Activated naive CD8-positive, alpha-beta T cell treated with anti-CD3 and anti-CD28 coated beads for 36 hours (primary cell): ENCODE measurements at places on chromosomes 12 and 14. TPM values are rescaled to one million over a fixed set of nuclear protein-coding genes. Genes with fewer than 3 reads are reported as not detected.
A peak's percentile ranks its signal among the peaks of the same experiment; 100 is the strongest.

DNA sequence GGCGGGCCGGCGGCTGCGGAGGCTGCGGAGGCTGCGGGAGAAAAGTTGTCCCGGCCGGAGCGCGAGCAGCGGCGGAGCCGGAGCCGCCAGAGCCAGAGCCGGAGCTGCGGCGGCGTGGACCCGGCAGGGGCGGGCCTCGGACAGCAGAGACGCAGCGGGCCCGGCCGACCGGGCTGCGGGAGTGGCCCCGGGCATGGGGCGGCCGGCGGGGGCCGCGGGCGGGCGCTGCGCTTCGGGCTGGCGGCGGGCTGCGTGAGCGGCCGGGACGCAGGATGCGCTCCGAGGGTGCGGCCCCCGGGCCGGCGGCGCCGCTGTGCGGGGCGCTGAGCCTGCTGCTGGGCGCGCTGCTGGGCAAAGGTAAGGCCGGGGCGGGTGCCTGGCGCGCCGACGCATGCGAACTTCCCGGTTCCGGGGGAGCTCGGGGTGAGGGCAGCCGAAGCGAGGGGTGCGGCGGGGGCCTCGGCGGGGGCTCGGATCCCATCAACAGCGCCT lies at the start of gene TMEM132C:
TMEM132C (plus strand) TSS at position 40 of the 492 bp plus-strand sequence; CDS start at position 273, 233 bp downstream.
- no peak within 1 kb of the TSS for H3K27ac ChIP-seq
- no peak within 1 kb of the TSS for H3K4me3 ChIP-seq
- peaks cover 69% of the 10 kb centered on the region for H3K27me3 ChIP-seq

Gene ADCY6
- total RNA-seq = 0.18 TPM

- peaks cover 40% of the 10 kb centered on the region for H3K36me3 ChIP-seq
- H3K4me3 ChIP-seq = no peak overlapping the region
- no peak overlapping the region for H3K27ac ChIP-seq
- no peak for DNase-seq
- H3K4me1 ChIP-seq = peaks cover 14% of the 10 kb centered on the region
- no peaks in the 10 kb centered on the region for H3K27me3 ChIP-seq
These were observed 90.0 kb downstream of the VCPKMT start for GRCh38 chr14:50026396-50026795.

Gene TMEM253
- total RNA-seq = not detected

- peaks cover 11% of the 10 kb centered on the region for H3K4me1 ChIP-seq
- peaks cover 52% of the 10 kb centered on the region for H3K27me3 ChIP-seq
- H3K4me3 ChIP-seq = no peak overlapping the region
- DNase-seq = no peak
- H3K27ac ChIP-seq = no peak overlapping the region
These were observed 3.4 kb downstream of the MMP17 start for GRCh38 chr12:131831635-131832041.

Gene GLT1D1
- total RNA-seq = 0.27 TPM

DNA sequence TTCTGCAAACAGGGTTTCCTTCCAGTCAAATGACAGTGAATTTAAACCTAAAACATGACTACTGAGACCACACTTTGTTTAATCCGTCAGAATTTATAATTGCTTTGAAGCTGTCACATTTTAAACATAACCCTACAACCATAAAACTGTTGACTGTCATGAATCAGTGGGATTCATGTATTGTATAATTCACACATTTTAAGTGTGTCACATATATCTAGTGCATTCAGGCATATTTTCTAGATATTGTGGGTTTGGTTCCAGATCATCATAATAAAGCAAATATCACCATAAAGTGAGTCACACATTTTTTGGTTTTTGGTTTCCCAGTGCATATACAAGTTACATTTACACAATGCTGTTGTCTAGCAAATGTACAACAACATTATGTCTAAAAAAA lies 304.4 kb downstream of the TMEM132D start:
- no peak overlapping the region for H3K4me3 ChIP-seq
- DNase-seq = no peak
- H3K27me3 ChIP-seq = no peaks in the 10 kb centered on the region

- peaks cover 15% of the 10 kb centered on the region for H3K4me1 ChIP-seq
- H3K36me3 ChIP-seq = no peaks in the 10 kb centered on the region
- H3K27ac ChIP-seq = no peak overlapping the region
These were observed 97.5 kb downstream of the ZFP36L1 start for GRCh38 chr14:68695326-68695768.

GRCh38 chr12:2891240-2892053 lies 756 bp downstream of the TULP3 start:
- no peaks in the 10 kb centered on the region for H3K27me3 ChIP-seq
- H3K36me3 ChIP-seq = peaks cover 9% of the 10 kb centered on the region
- DNase-seq = no peak
- H3K27ac ChIP-seq = peak overlapping the region; percentile 29
- peaks cover 33% of the 10 kb centered on the region for H3K4me1 ChIP-seq

DNA sequence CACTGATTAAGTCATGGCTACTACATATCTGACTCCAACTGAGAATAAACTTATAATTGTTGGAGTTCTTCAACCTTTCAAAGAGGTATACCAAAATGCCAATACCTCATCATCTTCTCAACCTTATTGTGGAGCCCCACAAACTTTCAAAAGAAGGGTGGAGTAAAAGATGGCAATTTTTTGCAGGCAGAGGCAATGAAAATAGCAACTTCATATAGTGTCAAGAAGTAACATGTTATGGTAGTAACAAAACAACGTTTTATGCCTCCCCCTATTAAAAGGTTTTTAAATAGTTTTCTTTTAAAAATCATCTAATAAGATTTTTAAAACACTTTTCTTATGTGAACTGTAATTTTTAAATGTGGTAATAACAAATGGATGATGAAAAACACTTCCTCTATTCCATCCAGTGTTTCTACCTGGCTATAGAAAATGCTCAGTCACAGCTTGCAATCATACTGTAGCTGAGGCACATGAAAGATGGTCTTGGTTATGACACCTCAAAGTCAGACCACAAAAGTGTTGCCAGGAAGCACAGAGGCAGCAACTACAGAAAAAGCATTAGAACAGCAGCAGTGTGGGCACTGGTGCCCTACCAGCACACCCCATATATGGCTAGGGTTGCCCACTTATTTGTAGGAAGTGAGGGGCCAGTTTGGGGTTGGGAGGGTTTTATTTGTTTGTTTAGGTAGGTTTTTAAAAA lies 7.0 kb downstream of the PPP1R12A start:
- no peaks in the 10 kb centered on the region for H3K27me3 ChIP-seq
- peak overlapping the region; percentile 77 for H3K27ac ChIP-seq
- peaks cover 1% of the 10 kb centered on the region for H3K36me3 ChIP-seq

Gene NRL
- total RNA-seq = 1.8 TPM
